A549 treated with Hydrocortisone at 1 μM for 4 hours (cell line): ENCODE measurements at places on chromosomes 6 and 20. TPM values are rescaled to one million over a fixed set of nuclear protein-coding genes. Genes with fewer than 3 reads are reported as not detected.

The HLA-DRB5 gene
- not detected in 5 replicates for total RNA-seq

The SLC16A10 gene
- 0.29 to 0.70 TPM (median 0.53 TPM) in 5 replicates for total RNA-seq

The ZC2HC1B gene
- total RNA-seq, result not detected in 5 replicates

The RNASET2 gene
- 12.9 to 17.0 TPM (median 16.6 TPM) in 5 replicates for total RNA-seq

The GPRC6A gene
- total RNA-seq, result not detected in 5 replicates
